ENCODE measurements at places on chromosomes 3 and 15.

DNA sequence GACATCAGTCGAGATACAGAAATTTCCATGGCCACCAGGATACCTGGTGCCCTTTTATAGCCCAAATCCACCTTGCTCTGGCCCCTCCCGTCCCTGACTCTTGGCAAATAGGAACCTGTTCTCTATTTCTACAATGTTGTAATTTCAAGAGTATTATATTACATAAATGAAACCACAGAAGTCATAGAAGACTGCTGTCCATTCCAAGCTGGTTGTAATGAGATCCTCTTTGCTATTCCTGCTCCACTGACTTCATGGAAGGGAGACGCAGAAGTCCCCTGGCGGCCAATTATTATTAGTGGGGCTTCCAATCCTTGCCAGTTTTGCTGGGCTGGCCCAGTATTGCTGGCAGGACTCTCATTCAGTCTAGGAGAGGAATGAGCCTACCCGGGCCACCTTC lies 26.6 kb downstream of the DCP1A start:
- peaks cover 16% of the 10 kb centered on the region for H3K4me1 ChIP-seq
- DNase-seq, result no peak
- H3K27ac ChIP-seq, result no peak overlapping the region
- no peaks in the 10 kb centered on the region for H3K27me3 ChIP-seq
- H3K4me3 ChIP-seq, result no peak overlapping the region
- H3K36me3 ChIP-seq, result no peaks in the 10 kb centered on the region

- no peak overlapping the region for H3K4me3 ChIP-seq
- H3K27me3 ChIP-seq, result no peaks in the 10 kb centered on the region
- no peak for DNase-seq
- H3K36me3 ChIP-seq, result peaks cover 8% of the 10 kb centered on the region
- H3K27ac ChIP-seq, result no peak overlapping the region
Measured at GRCh38 chr3:52405601-52406110, 39.2 kb downstream of the SEMA3G start.

- peaks cover 4% of the 10 kb centered on the region for H3K36me3 ChIP-seq
- no peak overlapping the region for H3K27ac ChIP-seq
- H3K4me3 ChIP-seq, result no peak overlapping the region
- no peaks in the 10 kb centered on the region for H3K27me3 ChIP-seq
- peaks cover 10% of the 10 kb centered on the region for H3K4me1 ChIP-seq
Measured at GRCh38 chr3:197281849-197282248, 16.6 kb downstream of the DLG1 start.

DNA sequence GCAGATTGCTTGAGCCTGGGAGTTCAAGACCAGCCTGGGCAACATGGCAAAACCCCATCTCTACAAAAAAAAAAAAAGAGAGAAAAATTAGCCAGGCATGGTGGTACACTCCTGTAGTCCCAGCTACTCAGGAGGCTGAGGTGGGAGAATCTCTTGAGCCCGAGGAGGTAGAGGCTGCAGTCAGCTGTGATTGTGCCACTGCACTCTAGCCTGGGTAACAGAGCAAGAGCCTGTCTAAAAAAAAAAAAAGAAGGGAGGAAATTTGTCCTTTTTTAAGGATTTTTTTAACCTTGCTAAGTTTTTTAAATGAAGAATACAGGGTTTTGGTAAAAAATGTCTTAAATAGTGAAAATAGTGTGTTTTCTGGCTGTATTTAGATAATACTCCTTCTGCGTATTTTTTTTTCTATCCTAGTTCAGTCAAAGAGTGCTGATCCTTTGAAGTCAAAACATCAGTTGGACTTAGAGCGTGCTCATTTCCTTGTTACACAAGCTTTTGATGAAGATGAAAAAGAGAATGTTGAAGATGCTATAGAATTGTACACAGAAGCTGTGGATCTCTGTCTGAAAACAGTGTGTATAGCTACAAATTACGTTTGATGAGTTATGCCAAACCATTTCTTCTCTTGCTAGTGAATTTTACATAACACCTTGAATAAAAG lies 11.1 kb downstream of the CAPN7 start:
- H3K27ac ChIP-seq, result no peak overlapping the region
- no peak overlapping the region for H3K4me3 ChIP-seq
- DNase-seq, result no peak

- H3K4me3 ChIP-seq, result no peak overlapping the region
- no peak overlapping the region for H3K27ac ChIP-seq
- no peak for DNase-seq
- H3K27me3 ChIP-seq, result no peaks in the 10 kb centered on the region
- no peaks in the 10 kb centered on the region for H3K4me1 ChIP-seq
Measured at GRCh38 chr3:46013316-46014094, 13.8 kb downstream of the XCR1 start.

DNA sequence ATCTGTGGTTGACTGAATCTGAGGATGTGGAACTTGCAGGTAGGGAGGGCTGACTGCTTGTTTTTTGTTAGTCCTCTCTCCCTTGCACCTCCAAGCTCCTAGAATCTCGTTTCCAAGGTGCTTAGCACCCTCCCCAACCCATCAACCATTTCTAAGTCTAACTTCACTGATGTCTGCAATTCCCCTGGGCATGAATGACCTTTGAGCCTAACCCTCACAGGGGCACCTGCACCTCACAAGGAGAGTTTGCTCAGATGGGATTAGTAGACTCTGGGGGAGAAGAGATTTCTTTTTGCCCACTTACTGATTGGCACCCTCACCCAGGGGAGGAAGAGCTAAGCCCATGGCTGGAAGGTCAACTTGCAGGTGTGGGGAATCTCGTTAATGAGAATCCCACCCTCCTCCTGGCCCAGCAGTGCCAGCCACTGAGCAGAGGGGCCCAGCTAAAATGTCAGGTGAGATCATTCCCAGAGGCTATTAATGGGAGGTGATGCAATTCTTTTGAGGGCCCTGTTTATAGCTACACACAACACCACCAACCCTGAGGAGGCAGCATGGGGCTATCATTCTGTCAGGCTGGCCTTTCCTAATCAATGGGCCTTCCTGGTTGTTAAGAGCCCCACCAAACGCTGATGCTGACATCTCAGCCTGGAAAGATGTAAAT lies 81.6 kb upstream of the HERC1 start:
- H3K36me3 ChIP-seq, result no peaks in the 10 kb centered on the region
- H3K27ac ChIP-seq, result no peak overlapping the region
- H3K4me3 ChIP-seq, result no peak overlapping the region
- peaks cover 4% of the 10 kb centered on the region for H3K4me1 ChIP-seq
- H3K27me3 ChIP-seq, result no peaks in the 10 kb centered on the region
- DNase-seq, result no peak

GRCh38 chr3:10619989-10620832 lies 114.8 kb upstream of the ATP2B2 start:
- no peak overlapping the region for H3K27ac ChIP-seq
- H3K4me1 ChIP-seq, result no peaks in the 10 kb centered on the region

- H3K4me3 ChIP-seq, result no peak overlapping the region
- no peaks in the 10 kb centered on the region for H3K4me1 ChIP-seq
- no peaks in the 10 kb centered on the region for H3K27me3 ChIP-seq
- H3K27ac ChIP-seq, result no peak overlapping the region
- no peak for DNase-seq
Measured at GRCh38 chr3:105480768-105481167, 114.1 kb downstream of the ALCAM start.

- no peaks in the 10 kb centered on the region for H3K4me1 ChIP-seq
- H3K27ac ChIP-seq, result no peak overlapping the region
- H3K4me3 ChIP-seq, result no peak overlapping the region
- DNase-seq, result no peak
- H3K27me3 ChIP-seq, result no peaks in the 10 kb centered on the region
Measured at GRCh38 chr3:137738710-137739109, 25.4 kb upstream of the SOX14 start.

DNA sequence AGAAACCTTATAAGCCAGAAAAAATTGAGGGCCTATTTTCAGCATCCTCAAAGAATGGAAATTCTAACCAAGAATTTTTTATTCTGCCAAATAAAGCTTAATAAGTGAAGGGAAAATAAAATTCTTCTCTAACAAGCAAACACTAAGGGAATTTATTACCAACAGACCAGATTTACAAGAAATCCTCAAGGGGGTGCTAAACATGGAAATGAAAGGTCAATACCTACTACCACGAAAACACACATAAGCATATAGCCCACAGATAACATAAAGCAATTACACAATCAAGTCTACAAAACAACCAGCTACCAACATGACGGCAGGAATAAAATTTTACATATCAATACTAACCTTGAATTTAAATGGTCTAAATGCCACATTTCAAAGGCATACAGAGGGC lies 883.5 kb downstream of the SI start:
- H3K36me3 ChIP-seq, result no peaks in the 10 kb centered on the region
- H3K4me1 ChIP-seq, result no peaks in the 10 kb centered on the region
- no peak for DNase-seq

DNA sequence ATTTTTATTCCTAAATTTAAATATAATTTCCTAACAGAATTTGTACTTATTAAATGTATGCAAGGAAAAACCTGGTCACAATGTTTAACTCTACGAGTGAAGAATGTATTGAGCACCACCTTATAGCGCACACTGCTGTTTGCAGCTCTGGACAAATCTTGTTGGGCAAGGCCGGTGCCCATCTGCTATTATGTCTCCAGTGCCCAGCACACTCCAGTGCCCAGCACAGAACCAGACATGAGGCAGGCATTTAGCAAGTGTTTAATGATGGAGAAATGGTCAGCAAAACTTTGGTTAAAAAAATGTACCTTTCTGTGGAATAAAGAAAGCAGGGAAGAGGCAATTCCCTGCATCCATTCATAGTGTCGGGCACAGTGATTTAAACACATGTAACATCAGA lies 254.7 kb upstream of the TRIM42 start:
- no peak overlapping the region for H3K4me3 ChIP-seq
- H3K4me1 ChIP-seq, result peaks cover 18% of the 10 kb centered on the region
- H3K36me3 ChIP-seq, result no peaks in the 10 kb centered on the region
- no peaks in the 10 kb centered on the region for H3K27me3 ChIP-seq

DNA sequence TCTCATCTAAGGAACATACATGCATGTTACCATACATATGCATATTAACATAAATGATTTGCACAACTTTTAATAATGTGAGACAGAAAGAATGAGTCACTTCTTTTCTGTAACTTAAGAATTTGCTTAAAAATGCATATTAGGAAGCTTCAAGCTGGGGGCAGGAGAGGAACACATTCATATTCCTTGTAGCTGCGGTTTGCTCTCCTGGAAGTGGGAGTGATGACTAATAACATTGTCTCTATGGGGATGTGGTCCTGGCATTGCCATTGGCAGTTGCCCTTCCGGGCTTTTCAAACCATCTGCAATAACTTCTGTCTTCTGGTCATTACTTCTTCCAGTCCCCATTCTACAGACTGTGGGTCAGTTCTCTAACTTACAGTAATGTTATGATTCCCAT lies 15.6 kb downstream of the CHST2 start:
- no peaks in the 10 kb centered on the region for H3K4me1 ChIP-seq
- no peaks in the 10 kb centered on the region for H3K36me3 ChIP-seq
- no peak for DNase-seq
- H3K27ac ChIP-seq, result no peak overlapping the region
- H3K27me3 ChIP-seq, result no peaks in the 10 kb centered on the region
- H3K4me3 ChIP-seq, result no peak overlapping the region

DNA sequence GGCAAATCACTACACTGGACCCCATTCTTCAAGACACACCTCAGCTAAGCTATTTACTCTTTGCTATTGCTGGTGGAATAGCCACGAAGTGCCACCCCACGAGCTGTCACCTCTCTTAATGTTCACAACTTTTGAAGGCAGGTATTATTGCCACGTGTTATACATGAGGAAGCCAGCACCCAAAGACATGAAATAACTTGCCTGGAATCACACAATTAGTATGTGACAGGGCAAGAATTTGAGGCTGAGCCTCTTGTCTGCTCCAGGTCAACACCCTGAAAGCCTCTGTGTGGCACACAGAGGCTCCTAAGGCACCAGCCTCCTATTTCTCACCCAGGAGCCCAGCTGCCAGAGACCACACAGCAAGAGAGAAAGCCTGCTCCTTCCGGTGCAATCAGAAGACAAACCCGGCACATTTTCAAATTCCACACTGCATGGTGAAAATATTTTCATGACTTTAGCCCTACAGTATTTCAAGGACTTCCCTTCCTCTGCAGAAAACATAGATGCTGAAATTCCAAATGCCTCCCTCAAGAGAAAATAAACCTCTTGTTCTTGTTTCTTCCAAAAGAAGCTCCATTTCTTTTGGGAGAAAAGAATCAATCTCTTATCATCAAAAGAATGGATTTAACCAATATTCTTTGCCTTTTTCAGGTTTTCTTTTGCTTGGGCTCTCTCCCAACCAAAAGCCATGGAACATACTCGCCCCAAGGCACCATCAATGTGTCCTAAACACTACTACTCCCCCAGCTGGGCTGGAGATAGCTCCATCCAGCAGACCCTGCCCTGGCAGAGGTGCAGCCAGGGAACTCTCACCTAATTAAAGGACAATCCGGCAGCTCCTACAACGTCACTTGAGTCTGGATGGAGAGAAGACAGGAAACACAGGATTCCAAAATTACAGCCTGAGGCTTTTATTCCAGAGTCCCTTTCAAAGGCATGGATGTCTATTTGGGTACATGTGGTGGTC lies 84.7 kb upstream of the THBS1 start:
- H3K27ac ChIP-seq, result no peak overlapping the region
- no peaks in the 10 kb centered on the region for H3K27me3 ChIP-seq
- no peak overlapping the region for H3K4me3 ChIP-seq
- no peaks in the 10 kb centered on the region for H3K36me3 ChIP-seq
- no peaks in the 10 kb centered on the region for H3K4me1 ChIP-seq

GRCh38 chr3:112230033-112230432 lies 64.0 kb downstream of the SLC9C1 start:
- H3K36me3 ChIP-seq, result no peaks in the 10 kb centered on the region
- H3K27ac ChIP-seq, result no peak overlapping the region
- H3K27me3 ChIP-seq, result no peaks in the 10 kb centered on the region

DNA sequence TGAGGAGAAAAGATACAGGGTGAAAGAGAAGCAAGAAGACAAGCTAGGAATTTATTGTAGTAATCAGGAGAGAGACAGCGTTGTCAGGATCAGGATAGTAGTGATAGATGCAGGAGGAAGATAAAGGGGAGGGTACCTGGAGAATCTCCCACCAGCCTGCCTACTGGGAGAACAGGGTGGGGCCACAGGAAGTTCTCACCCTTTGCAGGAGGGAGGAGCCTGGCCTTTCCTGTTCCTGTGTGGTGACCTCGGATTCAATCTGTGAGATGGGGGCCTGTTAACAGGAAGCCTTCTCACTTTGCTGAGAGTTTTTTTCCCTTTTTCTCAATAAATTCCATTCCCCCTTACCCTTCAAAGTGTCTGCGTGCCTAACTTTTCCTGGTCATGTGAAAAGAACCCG lies 37.6 kb downstream of the GMPS start:
- DNase-seq, result no peak
- no peaks in the 10 kb centered on the region for H3K36me3 ChIP-seq
- H3K27ac ChIP-seq, result no peak overlapping the region
- no peak overlapping the region for H3K4me3 ChIP-seq
- no peaks in the 10 kb centered on the region for H3K27me3 ChIP-seq
- H3K4me1 ChIP-seq, result no peaks in the 10 kb centered on the region

- no peak overlapping the region for H3K27ac ChIP-seq
- H3K4me3 ChIP-seq, result no peak overlapping the region
- H3K4me1 ChIP-seq, result peaks cover 24% of the 10 kb centered on the region
- no peaks in the 10 kb centered on the region for H3K36me3 ChIP-seq
- DNase-seq, result no peak
Measured at GRCh38 chr3:12560505-12561190, 3.8 kb downstream of the MKRN2 start.

Measured in Caco-2 (cell line).